ENCODE measurements at places on chromosomes 5 and 9.
A peak's percentile ranks its signal among the peaks of the same experiment; 100 is the strongest.

- no peak for DNase-seq
These were observed 126.6 kb upstream of the HMHB1 start for GRCh38 chr5:143685246-143685815.

GRCh38 chr5:110441035-110441434 is 285.4 kb downstream of the TMEM232 start:
- no peak for DNase-seq

DNA sequence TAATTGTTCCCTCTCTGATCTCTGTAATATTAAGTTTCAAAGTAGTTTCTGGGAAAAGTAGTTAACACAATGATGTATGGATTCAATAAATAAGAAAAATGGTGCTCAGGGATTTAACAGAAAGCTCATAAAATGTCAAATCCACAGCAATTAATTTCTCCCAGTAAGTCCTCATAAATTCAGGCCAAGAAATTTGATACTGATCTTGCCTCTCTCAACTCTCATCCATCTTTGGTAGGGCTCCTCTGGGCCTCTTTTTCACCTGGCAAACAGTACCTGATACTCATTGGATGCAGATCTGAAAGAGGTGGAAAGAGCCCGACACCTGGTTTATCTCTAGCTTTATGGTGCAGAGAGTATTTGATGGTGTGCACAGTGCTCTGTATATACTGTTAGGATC is 106.1 kb downstream of the STK32A start:
- no peak for DNase-seq

- no peak for DNase-seq
These were observed at the start of gene SNCAIP for GRCh38 chr5:122311961-122312590. Gene SNCAIP, plus strand, starts transcription at chr5:122312237. Its CDS starts 78,898 bp downstream, at chr5:122391135.

GRCh38 chr9:26339796-26340195 is 552.8 kb downstream of the CAAP1 start:
- no peak for DNase-seq

DNA sequence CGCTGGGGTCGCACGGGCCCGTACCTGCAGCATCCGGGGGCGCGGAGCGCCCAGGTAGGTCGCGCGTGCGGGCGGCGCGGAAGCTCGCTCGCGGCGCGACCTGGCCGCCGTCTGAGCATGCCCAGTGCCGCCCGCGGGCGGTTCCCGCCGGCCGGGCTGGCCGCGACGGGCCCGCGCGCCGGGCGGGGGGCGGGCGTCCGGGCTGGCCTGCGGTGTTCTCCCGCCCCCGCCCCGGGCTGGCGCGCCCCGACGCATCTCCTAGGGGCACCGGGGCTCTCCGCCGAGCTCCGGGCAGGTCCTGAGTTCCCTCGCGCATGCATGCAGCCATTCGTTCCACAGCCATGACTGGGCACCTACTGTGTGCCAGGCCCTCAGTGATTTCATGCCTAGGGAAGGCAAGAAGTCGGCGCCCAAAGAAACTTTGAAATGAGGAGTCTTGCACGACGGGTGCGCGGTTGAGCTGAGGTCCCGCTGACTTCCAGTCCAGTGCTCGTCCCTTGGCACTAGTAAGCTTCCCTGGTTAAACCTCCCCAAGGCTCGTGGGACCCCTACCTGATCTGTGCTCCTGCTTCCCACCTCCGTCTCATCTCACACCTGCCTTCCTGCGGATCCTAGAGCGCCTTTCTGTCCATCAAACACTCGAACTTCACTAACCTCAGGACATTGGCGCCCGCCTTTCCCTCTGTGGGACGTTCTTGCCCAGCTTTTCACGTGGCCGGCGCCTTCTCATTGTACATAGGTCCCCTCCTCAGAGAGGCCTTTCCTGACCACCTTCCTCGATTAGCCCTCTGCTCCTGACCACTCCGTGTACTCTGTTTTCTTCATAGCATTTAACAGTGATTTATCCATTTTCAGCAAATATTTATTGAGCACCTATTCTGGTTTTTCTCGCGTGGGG is at the start of gene PTPN3:
PTPN3 (minus strand) TSS at position 113 of the 898 bp plus-strand sequence. CDS start 34,873 bp downstream, outside the sequence.
- DNase-seq = no peak

DNA sequence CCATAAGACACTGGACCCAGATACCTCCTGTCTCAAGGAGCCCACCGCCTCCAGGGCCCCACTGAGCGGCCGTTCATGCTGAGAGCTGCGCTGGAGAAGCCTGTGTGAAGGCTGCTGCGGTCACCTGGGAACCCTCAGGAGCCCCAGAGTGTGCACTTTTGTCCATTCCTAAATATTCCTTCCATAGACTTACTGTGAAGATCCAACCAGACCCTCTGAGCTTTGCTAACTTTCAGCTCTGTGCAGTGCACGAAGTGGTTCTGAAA is 119.5 kb downstream of the COL23A1 start:
- no peak for DNase-seq

- no peak for DNase-seq
These were observed 282.0 kb downstream of the DMRT2 start for GRCh38 chr9:1332156-1332555.

DNA sequence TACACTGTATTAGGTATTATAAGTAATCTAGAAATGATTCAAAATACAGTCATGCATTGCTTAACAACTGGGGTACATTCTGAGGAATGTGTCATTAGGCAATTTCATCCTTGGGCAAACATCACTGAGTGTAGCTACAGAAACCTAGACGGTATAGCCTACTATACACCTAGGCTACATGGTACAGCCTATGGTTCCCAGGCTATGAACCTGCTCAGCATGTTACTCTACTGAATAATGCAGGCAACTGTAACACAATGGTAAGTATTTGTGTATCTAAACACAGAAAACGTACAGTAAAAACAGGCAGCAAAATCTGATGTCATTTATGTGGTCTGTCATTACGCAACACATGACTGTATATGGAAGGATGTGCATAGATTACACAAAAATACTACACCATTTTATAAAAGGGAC is 96.8 kb downstream of the RAPGEF6 start:
- no peak for DNase-seq

- DNase-seq = no peak
These were observed 116.9 kb downstream of the PIP5K1B start for GRCh38 chr9:68821911-68822310.

DNA sequence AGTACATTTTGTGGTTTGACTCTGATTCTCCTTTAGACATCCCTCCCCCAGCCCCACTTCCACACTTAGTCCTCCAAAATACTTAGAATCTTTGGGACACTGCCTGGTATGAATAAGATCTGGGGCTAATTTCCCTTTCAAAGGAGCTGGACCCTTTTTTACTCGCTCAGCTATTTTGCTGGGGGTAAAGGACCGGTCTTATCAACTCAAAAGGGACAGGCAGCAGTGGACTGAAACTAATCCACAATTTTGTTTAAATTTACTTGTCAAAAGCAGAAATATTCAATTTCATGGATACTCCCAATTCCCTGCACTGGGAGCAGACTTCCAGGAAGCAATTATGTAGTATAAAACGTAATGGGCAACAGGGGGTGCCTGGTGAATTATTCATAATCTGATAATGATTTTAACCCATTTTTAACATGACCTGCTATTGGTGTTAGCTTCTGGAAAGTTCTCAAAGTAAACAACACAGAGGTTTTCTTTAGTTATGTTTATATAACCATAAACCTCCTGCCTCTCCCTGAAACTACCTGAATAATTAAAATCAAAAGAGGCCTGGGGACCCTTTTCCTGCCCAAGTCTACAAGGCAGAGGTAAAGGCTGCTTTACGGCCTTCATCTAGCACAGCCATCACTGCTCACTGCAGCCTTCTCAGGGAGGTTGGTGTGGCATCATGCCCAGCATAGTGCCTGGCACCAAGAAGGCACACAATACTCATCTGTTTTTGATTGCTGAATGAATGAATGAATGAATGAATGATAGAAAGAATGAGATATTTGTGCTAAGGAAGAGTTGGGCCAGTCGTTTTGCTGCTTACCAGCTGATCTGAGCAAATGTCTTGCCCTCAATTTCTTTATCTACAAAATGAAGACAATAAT is 44.2 kb upstream of the GNPDA1 start:
- no peak for DNase-seq

GRCh38 chr5:141637767-141638419 is 1.1 kb downstream of the RELL2 start:
- DNase-seq = no peak

- peak; percentile 70 for DNase-seq
These were observed 813 bp downstream of the HNRNPK start for GRCh38 chr9:83978992-83979811.

GRCh38 chr5:33526755-33527154 is 86.0 kb downstream of the TARS1 start:
- no peak for DNase-seq

GRCh38 chr9:127776924-127777289 is 1.6 kb downstream of the SH2D3C start:
- DNase-seq = no peak

GRCh38 chr5:180020176-180020575 is 51.4 kb downstream of the RNF130 start:
- no peak for DNase-seq
